Stimulated activated CD4-positive, alpha-beta T cell treated with anti-CD3 and anti-CD28 coated beads, Interleukin-1b, Interleukin-23, amount 100 ng/mL, for 4 hours (primary cell): ENCODE measurements at places on chromosomes 2 and 18.

DNA sequence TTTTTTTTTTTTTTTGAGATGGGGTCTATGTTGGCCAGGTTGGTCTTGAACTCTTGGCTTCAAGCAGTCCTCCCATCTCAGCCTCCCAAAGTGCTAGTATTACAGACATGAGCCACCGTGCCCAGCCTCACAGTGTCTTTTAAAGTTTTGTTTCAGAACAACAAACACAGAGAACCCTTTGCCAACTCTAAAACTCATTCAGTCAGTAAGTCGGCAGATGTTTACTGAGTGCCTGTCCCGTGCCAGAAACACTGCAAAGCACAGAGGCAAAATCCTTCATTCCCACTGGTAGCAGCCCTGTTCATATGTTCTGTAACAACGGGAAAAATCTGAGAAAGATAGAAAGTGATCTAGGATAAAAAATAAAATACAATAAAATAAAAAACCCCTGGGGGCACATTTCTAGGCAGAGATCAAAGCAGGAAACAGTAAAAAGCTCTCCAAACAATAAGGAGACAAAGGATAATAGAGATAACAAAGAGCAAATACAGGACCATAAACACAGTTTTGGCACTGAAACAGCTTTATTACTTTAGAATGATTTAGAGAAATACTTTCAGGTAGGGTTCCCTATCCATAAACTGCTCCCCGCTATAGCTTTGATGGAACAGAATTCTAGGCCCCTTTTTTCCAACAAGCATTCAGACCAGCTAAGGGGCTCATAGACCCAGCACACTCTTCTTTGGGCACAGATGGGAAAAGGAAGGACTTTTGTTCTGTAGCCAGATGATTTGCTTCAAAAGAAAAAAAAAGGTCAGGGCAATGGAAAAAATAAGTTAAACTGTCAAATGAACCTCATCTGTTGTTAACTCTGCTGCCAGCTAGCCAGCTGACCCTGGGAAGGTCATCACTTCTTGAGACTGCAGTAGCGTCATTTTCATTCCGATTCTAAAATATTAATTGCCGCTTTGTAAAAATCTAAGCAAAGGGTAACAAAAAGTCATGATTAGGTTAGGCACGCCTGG, 212.3 kb downstream of the CDH20 start:
- no peak for DNase-seq

GRCh38 chr2:64945973-64946768, 43.0 kb upstream of the SLC1A4 start:
- peak; percentile 39 for DNase-seq

DNA sequence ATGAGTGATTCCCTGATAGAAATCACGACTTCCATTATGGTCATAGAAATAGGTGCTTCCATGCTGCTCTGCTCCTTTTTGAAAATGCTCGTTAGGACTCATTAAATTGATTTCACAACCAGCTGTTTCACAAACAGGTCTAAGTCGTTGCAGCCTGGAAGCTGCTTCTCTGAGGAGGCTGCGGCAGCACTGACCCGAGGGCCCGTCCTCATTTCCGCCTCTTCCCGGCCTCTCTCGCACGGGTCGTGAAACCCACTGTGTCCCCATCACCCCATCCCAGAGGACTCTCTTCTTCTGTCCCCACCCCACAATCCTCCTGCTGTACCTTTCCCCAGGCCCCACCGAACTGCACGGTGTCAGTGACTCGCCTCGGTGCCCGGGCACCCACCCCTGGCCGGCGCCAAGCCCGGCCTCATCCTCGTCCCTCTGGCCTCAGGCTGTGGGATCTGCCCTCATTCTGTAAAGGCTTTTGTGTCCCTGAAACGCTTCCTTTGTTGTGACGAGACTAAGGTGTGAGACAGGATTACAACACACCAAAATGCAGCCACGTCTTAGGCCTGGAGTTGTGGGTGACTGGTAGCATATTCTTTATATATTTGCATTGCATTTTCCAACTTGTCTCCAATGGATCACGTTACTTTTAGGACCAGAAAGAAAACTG, 112.7 kb upstream of the CTDP1 start:
- no peak for DNase-seq

- DNase-seq: no peak
Measured at GRCh38 chr2:3981446-3981987, 278.1 kb downstream of the DCDC2C start.

DNA sequence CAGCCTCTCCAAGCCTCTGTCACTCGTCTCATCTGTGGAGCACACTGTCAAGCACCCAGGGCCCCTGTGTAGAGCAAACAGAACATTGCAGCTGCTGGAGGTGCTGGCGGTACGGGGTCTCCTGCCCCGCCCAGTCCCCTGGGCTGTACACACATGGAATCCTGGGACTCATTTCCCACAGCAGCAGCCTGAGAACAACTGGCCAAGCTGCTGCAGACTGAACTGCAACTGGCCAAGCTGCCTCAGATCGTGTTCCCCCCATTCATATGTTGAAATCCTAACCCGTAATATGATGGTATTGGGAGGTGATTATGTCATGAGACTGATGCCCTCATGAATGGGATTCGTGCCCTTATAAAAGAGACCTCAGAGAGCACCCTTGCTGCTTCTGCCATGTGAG, 130.5 kb downstream of the NCK2 start:
- no peak for DNase-seq

DNA sequence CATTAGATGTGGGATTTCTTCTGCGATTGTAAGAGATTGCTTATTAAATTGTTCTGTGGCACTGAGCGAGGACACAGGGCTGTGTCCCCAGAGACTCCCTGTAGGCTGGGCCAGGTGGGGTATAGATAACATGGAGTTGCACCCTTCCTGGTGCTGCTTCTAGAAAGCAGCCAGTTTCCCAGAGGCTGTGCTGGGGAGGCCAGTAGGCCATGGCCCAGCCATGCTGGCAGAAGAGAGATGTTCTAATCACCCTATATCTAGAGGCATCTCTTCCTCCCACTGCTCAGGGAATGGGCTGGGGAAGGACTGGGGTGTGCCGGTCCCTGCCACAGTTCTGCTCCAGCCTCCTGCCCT, 66.9 kb downstream of the HS1BP3 start:
- DNase-seq: no peak
